Suprapubic skin (tissue), 4 donors: ENCODE measurements at places on chromosomes 16 and 17.

DNA sequence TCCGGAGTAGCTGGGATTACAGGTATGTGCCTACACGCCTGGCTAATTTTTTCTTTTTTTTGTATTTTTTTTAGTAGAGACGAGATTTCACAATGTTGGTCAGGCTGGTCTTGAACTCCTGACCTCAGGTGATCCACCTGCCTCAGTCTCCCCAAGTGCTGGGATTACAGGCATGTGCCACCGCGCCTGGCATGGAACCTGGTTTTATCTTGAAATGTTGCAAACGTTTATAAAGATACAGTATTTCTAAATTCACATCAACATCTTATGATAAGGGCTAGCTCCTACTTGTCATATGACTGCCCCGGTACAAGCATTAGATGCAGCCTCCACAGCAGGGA, 1.5 kb upstream of the IST1 start:
- no peak for DNase-seq

DNA sequence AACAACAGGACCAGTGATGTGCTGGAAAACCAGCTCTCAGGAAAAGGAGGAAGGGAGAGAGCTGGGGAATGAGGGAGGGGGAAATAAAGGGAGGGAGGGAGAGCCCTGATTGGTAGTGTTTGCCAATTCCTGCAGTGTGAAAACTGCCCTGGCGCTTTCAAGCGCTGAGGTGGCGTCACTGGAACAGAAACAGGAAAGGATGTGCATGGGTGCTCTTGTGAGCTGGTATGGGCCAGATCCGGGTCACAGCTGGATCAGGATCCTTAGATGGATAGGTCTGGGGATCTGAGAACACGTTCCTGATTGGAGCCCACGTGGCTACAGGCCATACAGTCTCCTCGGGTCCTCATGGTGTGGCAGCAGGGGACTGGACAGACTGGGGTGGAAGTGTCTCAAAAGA, 16.7 kb upstream of the MLKL start:
- DNase-seq, result no peak

DNA sequence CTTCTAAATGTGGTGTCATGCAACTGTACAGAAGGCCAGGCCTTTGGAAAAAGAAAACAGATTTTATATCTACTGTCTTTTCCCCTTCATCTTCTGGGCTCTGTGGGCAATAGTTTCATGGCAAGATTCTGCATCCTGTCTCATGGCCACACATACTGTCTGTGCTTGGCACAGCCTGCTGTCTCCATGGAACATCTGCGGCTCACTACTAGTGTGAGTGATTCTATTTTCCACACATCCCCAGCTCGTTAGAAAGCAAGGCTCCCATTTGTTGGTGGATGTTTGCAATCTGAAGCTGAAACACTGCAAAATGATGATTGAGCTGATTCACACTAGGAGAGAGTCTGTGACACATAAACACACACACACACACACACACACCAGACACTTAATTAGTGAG, 32.4 kb downstream of the CACNG3 start:
- no peak for DNase-seq

DNA sequence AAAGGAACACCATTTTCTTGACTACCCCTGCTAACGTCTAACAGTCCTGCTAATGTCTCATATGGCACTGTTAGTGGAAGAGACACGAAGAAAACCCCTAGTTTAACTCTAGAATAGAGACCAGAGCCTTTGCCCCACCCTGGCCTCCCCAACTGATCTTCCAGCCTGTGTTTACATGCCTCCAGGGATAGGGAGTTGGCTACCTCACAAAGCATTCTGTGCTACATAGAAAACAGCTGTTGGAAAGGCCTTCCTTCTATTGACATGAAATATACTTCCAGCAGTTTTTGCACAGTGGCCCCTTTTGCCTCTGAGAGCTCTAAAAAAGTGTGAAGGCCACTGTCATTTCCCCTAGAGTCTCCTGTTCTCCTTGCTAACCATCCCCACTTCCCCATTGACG, 73.1 kb downstream of the ASIC2 start:
- DNase-seq, result no peak

DNA sequence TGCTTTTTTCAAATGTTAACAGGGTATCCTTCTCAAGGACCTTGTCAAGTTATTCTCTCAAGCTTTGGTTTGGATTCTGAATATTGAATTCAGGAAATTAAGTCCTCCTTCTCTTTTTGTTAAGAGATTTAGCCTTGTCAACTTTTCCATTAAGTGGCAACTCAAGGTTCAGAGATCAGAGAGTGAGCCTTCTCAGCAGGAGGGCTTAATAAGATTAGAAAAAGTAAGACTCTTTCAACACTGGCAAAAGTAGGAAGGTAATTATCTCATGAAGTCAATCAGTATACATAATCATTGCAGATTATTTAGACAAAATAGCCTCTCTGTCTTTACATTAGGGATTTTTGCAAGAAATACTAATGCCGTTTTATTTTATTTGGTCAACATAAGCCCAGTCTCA, 330.7 kb downstream of the KIF2B start:
- no peak for DNase-seq

- DNase-seq, result no peak
Observed at GRCh38 chr16:661184-661821, 6.6 kb upstream of the RHOT2 start.
